Stimulated activated CD8-positive, alpha-beta memory T cell treated with anti-CD3 and anti-CD28 coated beads, Interleukin-4, amount 100 ng/mL, for 4 hours (primary cell): ENCODE measurements at places on chromosomes 11 and 22.
A peak's percentile ranks its signal among the peaks of the same experiment; 100 is the strongest.

DNA sequence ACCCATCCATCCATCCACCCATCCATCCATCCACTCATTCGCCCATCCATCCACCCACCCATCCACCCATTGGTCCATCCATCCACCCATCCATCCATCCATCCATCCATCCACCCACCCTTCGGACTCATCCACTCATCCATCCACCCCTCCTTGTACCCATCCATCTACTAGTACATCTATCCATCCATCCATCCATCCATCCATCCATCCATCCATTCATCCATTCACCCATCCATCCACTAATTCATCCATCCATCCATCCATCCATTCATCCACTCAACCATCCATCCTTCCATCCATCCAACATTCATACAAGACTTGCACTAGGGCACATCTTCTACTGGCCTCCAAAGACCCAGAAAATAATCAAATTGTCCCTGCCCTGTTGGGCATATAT is 20.0 kb downstream of the MYEOV start:
- DNase-seq = no peak

GRCh38 chr22:25883482-25884033 is 141.6 kb downstream of the MYO18B start:
- DNase-seq = no peak

- no peak for DNase-seq
Observed at GRCh38 chr22:46047226-46047625, 70.3 kb upstream of the WNT7B start.

GRCh38 chr11:77120571-77120970 is 7.5 kb upstream of the MYO7A start:
- DNase-seq = no peak

- DNase-seq = peak; percentile 21
Observed at GRCh38 chr11:8099291-8099899, 18.4 kb downstream of the TUB start.

GRCh38 chr11:105137286-105137685 is 2.3 kb downstream of the CARD18 start:
- no peak for DNase-seq

GRCh38 chr11:2582946-2583604 is 116.7 kb downstream of the KCNQ1OT1 start:
- DNase-seq = no peak

GRCh38 chr22:30115705-30116104 is 35.4 kb downstream of the HORMAD2 start:
- no peak for DNase-seq

DNA sequence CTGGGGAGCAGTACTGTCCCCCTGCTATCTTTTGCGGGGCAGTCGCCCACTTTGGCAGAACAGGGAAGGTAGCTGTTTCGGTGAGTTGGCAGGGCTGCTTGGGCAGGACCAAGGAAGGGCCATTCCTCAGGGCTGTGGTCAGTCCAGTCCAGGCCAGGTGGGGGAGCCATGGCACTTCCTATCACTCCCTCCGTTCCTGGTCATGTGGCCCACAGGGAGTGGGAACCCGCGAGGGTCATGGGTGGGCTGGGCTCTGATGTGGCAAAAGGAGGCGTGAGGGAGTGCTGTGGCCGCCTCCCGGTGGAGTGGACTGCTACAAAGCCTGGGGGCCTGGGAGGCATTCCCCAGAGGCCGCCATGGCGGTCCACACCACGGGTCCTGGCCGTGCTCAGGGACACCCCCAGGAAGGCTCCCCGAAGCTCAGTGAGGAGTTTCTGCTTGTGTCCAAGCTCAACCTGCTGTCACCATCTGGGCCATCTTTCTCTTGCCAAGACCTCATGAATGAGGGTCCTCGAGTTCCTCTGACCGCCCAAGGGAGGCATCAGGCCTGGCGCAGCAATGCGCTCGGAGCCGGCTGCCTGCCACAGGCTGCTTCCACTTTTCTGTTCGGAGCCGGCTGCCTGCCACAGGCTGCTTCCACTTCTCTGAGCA is 11.9 kb downstream of the CHID1 start:
- no peak for DNase-seq

- no peak for DNase-seq
Observed at GRCh38 chr11:3954448-3955298, 99.2 kb downstream of the STIM1 start.

DNA sequence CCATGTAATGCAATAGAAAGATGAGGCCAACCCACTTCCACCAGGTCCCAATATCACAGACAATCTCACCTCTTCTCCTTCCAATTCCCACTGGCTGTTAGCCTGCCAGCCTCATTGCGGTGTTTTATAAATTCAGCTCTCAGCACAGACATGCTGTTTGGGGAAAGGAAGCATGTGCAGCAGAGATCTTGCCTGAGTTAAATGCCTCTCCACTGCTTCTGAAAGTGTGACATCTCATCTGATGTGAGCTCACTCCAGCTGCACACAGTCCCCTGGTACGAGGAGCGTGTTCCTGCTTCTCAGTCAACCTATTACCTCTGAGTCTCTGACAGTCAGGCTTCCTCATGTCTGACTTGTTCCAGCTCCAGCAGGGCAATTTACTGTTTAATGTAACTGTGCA is 122.7 kb upstream of the GUCY1A2 start:
- no peak for DNase-seq

GRCh38 chr22:30224161-30224857 is 22.2 kb downstream of the LIF start:
- DNase-seq = no peak

DNA sequence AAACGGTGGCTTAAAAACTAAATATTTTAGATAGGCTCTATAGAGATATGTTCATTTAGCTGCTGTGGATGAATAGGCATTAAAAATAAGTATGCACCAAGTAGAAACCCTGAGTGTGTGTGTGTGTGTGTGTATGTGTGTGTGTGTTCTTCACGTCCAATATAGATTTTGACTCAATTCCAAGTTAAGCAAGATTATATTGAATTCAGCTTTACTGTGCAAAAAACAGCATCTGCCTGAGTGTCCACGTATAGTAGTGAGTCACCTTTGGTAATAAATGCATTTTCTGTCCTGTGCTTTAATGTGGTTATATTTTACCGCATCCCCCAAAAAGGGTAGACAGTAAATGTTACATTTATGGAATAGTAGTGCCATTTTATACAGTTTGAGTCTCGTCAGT is 71.2 kb downstream of the PDHX start:
- DNase-seq = no peak

DNA sequence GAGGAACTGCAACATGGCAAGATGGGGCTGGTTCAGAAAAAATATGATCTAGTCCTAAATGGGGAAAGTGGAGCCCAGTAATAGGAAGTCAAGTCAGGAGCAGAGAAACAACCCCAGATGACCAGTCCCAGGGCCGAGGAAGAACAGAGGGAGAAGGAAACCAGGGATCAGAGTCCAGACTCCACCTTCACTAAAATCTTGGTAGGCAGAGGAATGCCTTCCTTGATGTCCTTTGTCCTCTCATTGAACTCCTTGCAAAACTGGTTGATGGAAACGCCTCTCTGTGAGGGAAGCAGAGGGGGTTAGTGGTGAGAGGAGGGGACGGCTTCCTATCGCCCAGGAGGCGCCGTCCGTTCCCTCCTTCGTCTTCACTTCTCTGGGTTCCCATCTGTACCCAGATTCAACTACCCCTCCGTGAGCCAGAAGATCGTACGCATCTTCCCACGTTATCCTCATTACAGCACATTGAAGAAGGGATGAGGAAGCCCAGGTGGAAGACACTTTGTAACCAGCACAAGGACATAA is 607 bp downstream of the MRPL11 start:
- no peak for DNase-seq

- no peak for DNase-seq
Observed at GRCh38 chr11:62315431-62315830, 16.6 kb upstream of the SCGB1D4 start.

GRCh38 chr11:60455531-60456042 is at the start of gene MS4A1:
TSS of gene MS4A1 (plus strand) at chr11:60455847. CDS start at chr11:60462375, 6,528 bp downstream.
- no peak for DNase-seq

DNA sequence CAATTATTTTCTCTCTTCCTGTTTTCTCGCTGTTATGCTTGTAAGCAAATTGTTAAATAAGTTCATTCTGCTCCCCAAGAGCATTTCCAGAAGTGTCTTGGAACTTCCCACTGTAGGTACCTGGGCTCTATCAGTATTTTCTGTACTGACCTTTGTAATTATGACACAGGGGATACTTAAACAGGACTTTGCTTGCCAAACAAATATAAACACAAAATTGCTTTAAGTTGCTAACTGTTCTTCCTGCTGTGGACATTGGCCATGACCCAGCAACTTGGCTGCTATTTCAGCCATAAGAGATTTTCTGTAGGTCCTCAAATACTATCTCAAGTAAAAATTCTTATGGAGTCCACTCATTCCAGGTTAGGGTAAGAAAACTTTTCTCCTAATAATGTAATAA is 30.1 kb downstream of the SYT9 start:
- DNase-seq = no peak

DNA sequence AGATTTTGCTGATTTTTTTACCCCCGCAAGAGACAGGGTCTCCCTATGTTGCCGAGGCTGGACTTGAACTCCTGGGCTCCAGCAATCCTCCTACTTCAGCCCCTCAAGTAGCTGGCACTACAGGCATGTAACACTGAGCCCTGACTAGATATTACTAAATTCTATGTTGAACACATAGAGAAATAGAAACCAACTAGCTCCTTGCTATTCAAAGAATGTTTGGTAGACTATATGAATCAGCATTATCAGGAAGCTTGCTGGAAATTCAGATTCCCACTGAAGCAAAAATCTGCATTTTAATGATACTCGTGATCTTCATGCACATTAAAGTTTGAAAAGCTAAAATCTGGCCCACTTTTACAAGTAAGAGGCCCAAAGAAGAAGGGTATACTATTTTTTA is 11.9 kb downstream of the TMEM41B start:
- no peak for DNase-seq

DNA sequence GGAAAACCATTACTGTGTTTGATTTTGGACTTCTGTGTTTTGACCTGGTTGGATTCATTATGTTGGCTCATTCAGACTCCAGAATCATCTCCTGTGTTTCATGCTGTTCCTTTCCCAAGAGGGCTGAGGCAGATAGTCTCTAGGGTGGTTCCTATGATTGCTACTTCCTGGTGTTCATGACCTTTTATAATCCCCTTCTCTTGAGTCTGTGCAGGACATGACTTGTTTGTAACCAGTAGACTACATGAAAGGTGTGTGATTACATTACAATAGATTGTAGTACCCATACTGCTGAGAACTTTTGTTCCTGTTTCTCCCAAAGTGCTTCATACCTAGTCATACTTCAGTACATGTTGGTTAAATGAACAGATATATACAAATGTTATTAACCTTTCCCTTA is 700.6 kb downstream of the METTL15 start:
- DNase-seq = no peak

- no peak for DNase-seq
Observed at GRCh38 chr22:49408102-49408836, 419.4 kb downstream of the BRD1 start.

DNA sequence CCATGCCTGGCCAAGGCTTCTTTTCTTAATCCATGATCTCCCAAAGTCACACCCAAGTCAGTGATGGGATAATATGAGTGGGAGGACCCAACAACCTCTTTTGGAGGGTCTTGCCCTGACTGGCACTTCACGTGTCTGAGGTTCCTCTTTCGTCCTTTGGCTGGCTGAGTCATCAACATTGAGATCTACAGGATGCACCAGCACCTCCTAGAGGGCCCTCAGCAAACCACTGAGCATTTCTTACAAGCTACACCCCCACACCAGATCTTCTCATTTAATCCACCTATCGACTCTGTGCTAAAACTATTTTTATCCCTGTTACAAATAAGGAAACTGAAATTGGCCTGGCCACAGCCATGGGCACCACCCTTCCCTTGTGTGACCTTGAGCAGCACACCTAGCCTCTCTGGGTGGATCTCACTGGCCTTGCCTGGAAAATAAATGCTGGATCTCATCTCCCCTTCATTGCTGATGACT is 63.4 kb downstream of the FLI1 start:
- peak; percentile 52 for DNase-seq

DNA sequence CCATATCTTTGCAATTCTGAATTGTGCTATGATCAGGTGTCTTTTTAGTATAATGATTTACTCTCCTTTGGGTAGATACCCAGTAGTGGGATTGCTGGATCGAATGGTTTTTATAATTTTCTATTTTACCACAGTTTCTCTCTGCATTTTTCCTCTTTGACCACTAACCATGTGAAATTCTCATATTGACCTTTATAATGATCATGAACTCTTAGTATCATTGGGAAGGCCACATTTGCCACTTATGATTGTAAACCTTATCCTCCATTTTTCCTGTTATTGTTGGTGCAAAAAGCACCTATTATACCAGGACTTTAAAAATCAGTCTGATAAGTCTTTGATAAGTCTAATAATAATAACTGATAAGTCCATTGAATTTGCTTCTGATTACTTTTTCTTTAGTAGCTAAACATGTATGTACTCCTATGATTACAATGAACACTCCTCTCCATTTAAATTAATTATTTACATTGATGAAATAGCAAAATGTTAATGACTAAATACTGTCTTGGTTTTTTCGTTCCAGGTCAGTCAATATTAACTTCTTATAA is 9.6 kb downstream of the NEAT1 start:
- DNase-seq = no peak

DNA sequence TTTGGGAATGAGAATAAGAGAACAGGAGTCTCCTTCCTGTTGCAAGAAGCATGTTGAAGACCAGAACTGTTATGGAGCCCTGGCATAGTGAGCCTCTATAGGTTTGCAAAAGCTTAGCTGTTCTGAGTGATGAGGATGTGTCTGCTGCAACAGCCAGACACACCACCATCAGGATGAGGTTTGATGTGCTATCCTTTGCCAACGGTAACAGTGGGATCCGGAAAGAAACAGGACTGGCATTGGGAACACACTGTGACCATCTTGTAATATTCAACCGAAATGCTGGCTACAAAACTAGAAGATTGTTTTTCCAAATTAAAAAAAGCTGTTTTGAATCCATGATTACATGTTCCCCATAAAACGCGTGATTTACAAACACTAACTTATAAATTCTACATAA is 117.0 kb downstream of the ME3 start:
- no peak for DNase-seq
